ENCODE measurements at places on chromosomes 6 and 20.
A peak's percentile ranks its signal among the peaks of the same experiment; 100 is the strongest.

DNA sequence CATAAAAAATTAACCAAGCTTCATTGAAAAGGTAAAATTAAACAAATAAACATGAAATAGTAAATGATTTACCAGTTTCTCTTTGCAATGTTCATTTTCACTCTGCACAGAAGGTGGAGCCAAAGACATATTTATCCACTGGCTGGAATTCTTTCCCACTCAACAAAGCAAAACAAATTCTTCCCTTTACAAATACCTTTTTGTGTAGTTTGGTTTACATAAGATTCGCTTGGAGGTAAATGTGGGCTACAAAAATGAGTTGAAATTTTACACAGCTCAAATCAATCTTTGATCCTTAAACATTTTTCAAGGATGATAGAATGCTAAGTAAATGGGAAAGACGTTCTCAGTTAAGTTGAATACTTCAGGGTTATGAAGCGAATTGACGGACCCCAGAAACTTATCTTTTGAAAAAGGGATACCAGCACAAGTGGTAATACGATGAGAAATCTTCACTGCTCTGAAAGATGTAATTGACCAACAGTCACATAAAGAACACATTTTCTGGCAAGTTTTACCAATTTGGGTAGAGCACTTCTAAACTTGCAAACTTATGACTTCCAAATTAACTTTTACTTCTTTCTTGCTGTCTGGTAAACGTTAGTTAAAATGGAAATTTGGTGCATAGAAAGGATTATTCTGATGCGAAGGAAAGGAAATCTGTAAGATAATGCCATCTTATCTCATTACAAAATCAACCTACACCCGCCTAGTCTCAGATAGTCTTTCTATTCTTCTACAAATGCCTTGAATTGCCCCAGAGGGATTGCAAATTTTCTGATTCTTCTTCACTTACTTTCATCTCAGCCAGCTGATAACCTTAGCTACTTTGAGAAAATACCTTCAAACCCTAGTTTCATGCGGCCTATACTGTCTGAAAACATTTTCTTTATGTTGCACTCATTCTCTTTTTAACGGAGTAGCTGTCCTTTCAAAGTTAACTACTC is 4.7 kb upstream of the GJA1 start:
- DNase-seq, result no peak

DNA sequence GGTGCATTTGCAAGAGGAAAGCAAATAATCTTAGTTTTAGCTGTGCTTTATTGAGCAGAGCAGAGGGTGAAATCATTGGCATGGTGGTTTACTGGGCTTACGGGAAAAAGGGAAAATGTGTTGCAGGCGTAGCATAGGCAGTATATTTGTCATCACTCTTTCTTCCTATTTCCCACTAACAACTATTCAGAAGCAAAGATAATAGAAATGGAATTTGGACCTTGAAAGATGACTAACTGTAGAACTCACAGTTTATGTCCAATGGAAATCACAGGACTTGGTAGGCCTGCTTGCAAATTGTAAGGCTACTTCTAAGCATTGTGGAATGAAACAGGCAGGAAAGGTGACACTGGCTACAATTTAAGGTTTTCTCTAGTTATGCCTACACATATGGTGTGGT is 611.9 kb upstream of the MAN1A1 start:
- no peak for DNase-seq

GRCh38 chr6:34138914-34139510 is 6.9 kb downstream of the GRM4 start:
- DNase-seq, result no peak

GRCh38 chr6:47646689-47647088 is 51.7 kb upstream of the ADGRF4 start:
- no peak for DNase-seq

DNA sequence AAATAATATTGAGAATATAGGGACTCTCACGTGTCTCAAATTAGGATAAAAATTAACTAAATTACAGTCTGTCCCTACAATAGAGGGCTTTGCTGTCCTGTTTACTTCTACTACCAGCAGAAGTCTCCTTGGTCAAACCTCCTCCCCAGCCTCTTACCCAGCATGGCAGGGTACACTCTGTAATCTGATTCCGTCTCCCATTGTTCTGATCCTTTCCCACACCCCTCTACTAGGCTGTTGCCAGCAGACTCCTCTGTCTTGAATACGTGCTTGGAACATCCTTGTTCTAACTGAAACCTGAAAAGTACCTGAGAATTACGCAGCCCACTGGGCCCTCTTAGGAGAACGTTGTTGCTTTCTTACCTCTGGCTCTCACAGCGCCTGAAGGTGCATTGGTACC is 112.2 kb upstream of the PREP start:
- DNase-seq, result no peak

DNA sequence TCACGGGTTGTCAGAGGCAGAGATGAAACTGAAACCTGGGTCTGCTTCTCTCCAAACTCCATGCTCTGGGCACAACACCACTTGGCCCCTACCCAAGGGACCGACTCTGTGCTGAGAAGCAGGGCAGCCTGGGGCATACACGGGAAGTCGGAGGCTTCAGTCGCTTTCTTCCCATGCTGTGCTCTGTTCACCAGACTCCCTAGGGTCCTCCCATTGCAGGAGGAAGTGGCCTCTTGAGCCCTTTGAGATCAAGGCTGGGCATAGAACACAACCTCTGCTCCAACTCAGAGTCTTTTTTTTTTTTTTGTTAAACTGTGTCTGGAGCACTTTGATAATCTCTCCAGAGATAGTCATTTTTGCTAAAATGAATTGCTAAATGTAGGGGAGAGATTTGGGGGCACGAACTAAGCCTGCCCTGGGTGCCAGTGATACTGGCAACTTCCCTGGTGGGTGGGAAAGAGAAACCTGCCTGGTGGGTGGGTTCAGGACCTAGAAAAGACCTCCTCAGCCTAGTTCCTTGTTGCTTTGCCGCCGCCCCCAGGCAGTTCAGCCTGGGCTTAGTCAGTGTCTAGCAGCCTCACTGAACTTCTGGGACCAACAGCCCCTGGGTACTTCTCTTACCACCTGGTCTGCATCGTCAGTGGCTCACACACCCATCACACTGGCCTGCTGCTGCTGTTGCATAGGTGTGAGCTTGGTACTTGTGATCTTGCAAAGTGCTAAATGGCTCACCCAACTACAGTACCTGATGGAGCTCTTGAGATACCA is 62.0 kb downstream of the PPP1R14C start:
- DNase-seq, result no peak

GRCh38 chr20:6579824-6580223 is 187.7 kb upstream of the BMP2 start:
- no peak for DNase-seq

- DNase-seq, result no peak
Observed at GRCh38 chr6:119476554-119476953, 127.0 kb upstream of the MAN1A1 start.

DNA sequence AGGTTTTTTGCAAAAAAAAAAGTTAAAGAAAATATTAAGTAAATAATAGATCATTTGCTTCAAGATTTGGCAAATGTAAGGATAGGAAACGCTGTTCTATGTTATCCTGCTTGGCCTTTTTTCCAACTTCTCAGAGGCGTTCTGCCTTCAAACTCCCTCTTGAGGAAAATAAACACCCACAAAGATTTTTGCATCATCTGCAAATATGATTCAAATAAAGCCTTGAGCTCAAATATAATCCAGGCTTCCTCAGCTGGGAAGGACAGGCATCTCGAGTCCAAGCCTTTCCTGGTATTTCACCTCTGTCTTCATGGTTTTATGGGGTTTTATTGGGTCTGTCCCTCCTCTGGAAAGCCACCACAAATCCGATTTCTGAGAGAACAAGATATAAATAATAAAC is 67.7 kb upstream of the PTPN1 start:
- DNase-seq, result no peak

DNA sequence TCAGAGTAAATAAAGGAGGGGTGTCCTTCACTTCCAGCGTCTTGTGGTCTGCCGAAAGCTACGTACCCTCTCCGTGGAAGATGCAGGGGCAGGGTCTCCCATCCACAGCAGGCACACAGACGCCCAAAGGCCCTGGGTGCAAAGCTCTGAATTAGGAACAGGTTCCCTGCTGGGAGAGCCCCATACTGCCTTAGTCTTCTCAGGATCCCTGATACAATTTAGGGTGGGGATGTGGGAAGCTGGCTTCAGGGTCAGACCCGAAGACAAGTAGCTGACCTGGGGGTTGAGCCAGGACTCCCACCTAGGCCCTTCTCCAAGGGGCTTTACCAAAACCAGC is 74.1 kb downstream of the TTLL2 start:
- no peak for DNase-seq

GRCh38 chr20:63848003-63848911 is 13.0 kb upstream of the ABHD16B start:
- DNase-seq, result no peak

- DNase-seq, result no peak
Observed at GRCh38 chr6:105810105-105810921, 275.8 kb upstream of the PRDM1 start.

DNA sequence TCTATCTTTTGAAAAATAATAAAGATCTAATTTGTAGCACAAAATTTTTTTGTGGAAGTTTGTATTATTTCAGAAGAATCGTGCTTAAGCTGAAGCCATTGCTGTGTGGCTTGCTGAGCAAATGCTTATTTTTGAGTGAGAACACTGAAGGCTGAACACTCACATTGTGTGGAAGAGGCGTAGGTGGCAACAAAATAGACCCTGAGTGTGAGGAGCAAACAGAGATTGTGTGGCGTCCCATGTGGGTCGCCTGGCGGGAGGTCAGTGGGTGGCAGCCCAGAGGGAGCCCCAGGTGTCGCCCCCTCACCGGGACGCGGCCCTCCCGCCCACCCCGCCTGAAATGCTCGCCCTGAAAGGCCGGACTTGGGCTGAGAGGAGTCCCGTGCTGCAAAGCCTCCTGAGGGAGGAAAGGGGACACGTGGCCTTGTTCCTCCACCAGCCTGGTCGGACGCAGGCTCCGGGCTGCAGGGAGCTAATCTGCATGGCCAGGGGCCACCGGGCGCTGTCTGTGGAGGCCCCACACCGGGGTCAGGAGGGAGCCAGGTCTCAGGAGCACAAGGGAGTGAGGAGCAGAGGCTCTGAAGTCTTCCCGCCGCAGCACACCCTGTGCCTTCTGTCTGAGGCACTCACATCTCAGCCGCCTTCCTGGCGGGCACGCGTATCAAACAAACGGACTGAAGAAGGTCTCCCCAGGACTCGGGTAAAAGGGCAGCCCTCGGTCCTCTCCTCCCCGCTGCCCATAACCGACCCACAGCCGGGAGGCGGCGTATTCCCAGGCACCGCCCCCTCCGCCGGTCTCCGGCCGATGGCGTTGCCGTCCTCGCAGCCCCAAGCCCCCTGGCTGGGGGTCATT is 15.9 kb downstream of the DDO start:
- no peak for DNase-seq

GRCh38 chr6:23559587-23560343 is 566.2 kb upstream of the NRSN1 start:
- DNase-seq, result no peak

DNA sequence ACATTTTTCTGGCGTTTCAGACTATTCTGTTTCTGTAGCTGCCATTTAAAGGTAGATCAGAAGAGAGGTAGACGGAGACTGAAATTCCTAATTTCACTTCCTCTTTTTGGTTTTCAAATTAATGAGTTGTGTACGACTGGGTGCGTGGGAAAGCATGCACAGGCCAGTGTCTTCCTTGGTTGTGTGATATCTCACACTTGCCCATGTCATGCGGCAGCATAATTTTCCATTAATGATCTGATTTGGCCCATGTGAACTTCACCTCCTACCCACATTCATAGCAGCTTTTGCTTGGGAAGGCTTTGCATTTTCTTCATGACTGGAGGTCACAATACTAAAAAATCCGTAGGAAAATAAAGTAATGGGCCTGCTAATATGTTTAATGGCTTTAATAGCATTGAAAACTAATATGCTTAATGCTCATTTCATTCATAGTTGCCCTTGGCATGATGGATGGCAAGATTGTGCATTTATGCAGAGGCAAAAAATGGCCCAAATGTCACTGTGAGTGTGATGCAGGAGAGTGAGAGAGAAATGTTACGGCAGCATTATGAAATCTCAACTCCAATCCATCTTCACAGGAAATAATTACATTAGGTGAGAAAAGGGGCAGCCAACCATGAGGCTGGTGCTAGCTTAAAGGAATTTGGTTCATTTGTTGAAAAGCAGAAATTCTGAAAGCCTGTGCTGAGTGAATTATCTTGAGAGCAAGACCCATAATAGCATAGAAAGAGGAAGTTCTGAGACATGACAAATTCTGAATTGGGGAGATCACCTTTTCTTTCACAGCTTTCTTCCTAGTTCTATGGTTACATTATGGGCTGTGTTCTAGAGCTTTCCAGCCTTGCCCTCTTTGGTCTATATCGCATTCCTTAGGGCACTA is 69.0 kb upstream of the UST start:
- no peak for DNase-seq

DNA sequence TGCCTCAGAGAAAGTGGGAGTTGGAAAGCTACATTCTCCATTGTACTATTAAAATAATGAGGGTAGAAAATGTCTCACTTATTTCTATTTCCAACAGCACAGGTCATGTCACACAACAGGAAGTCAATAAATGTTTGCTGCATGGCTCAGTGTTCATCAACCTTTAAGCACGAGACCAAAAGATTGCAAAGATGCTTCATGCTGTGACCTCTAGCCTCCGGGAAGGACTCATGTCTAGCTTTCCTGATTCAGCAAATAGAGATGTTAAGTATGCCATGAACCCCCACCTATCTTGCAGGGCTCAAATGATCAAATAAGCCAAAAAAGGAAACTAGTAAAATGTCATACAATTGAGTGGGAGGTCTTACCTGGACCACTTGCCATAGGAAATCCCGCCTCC is 57.4 kb downstream of the NCOA6 start:
- no peak for DNase-seq

- DNase-seq, result no peak
Observed at GRCh38 chr6:73107016-73107415, 118.3 kb downstream of the KHDC1L start.

- DNase-seq, result peak; percentile 48
Observed at GRCh38 chr6:123747515-123747914, 56.1 kb upstream of the NKAIN2 start.

DNA sequence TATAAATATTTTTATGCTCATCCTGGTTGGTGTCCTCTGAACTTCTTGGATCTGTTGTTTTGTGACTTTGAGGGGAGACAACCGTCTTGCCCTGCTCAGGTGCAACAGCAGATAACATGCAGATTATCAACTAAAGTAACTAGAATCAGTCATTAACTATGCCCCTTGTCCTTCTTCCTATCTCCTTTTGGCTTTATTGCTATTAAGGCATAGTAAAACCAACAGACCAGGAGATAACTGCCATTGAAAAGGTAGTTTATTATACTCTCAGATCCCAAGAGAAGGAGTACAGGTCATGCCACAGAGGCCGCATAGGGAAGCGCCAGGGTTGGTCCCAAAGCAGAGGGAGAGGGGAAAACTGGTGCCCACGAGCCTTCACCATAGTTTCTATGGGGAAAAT is 418.2 kb downstream of the GJA1 start:
- no peak for DNase-seq

DNA sequence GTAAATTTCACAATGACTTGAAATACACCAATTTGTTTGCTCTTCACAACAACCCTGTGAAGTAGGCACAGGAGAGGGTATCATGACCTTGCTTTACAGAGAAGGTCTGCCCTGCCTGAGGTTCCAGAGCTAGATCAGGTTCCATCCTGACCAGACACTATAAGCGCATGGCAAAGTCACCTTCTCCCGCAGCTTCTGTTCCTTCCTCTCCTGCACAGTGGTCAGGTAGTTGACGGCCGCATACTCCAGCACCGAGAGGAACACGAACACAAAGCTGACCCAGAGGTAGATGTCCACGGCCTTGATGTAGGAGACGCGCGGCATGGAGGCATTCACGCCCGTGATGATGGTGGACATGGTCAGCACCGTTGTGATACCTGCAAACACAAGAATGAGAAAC is 34.3 kb downstream of the PM20D2 start:
- DNase-seq, result no peak

GRCh38 chr6:159761129-159761872 is 544 bp upstream of the ACAT2 start:
- no peak for DNase-seq

- peak; percentile 44 for DNase-seq
Observed at GRCh38 chr20:610130-611046, at the start of gene TCF15. TCF15 (minus strand) TSS chr20:610309; CDS start chr20:610237, 72 bp downstream.

All from NCI-H1930 (cell line).